ENCODE measurements at places on chromosomes 12 and 14.

DNA sequence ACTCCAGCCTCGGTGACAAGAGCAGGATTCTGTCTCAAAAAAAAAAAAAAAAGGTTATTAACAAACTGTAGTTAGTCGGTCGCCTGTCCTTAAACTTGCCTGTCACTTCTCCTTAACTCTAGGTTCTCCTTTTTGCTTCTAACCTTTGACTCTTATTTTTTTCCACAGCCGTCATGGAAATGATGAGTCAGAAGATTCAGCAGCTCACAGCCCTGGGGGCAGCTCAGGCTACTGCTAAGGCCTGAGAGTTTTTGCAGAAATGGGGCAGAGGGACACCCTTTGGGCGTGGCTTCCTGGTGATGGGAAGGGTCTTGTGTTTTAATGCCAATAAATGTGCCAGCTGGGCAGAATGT lies 418 bp upstream of the MYG1 start:
- DNase-seq: peak; percentile 47

GRCh38 chr12:104649217-104649824 lies 192.6 kb downstream of the CHST11 start:
- DNase-seq: no peak

DNA sequence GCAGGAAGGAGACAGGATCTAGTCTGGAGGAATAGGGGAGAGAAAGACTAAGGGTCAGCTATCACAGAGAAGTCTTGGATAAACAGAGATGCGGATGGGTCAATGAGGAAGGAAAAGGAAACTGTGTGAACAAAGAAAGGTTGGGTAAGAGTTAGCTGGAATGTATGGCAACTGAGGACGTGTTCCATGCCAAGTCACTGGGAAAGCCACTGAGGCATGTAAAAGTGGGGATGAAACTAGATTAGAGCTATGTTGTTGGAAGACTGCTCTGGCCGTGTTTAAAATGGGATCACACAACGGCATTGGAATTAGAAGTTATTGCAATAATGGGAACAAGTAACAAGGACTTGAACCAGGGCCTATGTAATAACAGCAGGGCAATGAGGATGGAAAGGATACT lies 3.9 kb upstream of the NR2C1 start:
- no peak for DNase-seq

- DNase-seq: no peak
Observed at GRCh38 chr14:52076334-52076733, 7.5 kb upstream of the NID2 start.

- no peak for DNase-seq
Observed at GRCh38 chr14:49882826-49883694, 9.8 kb upstream of the ARF6 start.

- no peak for DNase-seq
Observed at GRCh38 chr12:109875572-109876131, 4.7 kb downstream of the GLTP start.

DNA sequence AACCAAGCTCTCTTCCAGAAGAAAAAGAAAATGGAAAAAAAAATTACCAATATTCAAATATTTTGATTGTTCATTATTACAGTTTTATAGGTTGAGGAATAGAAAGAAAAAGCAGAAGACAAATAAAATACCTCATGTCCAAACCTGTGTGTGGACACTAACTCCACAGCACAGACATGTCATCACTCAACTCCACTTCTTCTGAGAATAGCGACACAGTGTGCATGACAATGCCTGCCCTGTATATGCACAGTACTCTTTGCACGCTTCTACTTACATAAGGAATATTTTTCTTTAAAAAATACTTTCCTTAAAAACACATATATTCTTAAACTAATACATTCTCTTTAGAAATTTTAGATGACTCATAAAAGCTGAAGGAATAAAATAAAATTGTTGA lies 81.1 kb downstream of the HMGA2 start:
- DNase-seq: no peak

- no peak for DNase-seq
Observed at GRCh38 chr14:96380735-96381134, 11.2 kb upstream of the AK7 start.

DNA sequence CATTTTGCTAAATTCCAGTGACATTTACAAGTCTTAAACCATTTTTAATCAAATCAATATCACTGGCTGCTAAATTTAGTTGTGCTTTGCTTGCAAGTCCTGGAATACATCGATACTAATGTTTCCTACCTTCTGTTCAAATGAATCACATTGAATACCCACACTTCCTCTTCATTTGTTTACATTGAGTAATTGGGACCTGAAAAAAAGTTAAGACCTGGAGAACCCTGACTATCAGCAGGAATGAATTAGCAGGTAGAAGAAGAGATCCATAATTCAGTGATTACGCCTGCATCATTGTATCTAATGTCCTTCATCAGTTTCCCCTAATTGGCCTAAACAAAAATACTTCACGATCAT lies 369.3 kb downstream of the ETNK1 start:
- no peak for DNase-seq

DNA sequence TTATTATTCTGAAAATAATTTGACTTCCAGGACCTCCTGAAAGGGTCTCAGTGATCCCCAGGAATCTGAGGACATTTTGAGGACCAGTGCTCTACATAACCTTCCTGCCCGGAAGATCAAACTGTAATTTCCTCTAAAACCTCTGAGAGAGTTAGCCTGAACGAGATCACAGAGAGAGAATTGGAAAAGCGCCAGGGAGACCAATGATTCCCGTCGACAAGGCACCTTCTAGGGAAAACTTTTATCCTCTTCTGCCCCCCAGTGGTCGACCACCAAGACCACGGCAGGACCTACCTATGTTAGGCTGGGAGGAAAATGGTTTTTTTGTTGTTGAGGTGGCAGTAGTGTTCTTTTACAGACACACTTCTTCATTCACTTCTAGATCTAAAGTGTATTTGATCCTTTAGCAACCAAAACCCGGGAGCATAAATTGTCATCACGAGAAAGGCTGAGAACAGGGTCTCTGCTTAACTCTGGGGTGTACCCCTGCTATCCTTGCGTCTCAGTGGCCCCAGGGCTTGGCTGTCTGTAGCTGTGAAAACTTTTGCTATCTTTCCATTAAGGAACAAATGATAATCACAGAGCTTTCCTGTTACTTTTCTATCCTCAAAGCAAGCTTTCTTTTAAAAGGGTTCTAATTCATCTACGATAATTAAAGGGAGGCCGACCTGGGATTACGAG lies 62.9 kb upstream of the NID2 start:
- peak; percentile 63 for DNase-seq

- no peak for DNase-seq
Observed at GRCh38 chr12:129127211-129127610, 273.9 kb downstream of the GLT1D1 start.
